ENCODE measurements at places on chromosomes 16 and 17.

GRCh38 chr17:964876-965275 is 14.7 kb downstream of the NXN start:
- DNase-seq: no peak

GRCh38 chr16:85261657-85262557 is 149.6 kb upstream of the CIBAR2 start:
- no peak for DNase-seq

- DNase-seq: no peak
These were observed 64.8 kb upstream of the DOC2B start for GRCh38 chr17:246226-246625.

- no peak for DNase-seq
These were observed 9.2 kb upstream of the CCNF start for GRCh38 chr16:2420035-2420434.

DNA sequence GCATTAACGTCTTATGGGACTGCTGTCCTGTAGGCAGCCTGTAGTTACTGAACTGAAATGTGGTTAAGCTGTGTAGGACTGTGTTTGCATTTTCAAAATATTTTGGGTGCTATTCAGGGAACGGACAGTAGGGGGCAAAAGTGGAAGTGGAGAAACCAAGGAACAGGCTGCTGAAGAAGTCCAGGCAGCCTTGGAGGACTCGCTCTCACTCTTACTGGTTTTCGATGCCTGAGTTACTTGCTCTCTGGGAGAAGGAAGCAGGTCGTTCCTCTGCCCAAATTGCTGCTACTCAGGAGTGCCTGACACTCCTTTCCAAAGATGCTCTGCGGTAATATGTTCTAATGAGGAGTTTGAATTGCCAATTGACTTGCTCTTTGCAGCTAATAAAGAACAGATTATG is 64.5 kb upstream of the RBFOX1 start:
- DNase-seq: no peak

DNA sequence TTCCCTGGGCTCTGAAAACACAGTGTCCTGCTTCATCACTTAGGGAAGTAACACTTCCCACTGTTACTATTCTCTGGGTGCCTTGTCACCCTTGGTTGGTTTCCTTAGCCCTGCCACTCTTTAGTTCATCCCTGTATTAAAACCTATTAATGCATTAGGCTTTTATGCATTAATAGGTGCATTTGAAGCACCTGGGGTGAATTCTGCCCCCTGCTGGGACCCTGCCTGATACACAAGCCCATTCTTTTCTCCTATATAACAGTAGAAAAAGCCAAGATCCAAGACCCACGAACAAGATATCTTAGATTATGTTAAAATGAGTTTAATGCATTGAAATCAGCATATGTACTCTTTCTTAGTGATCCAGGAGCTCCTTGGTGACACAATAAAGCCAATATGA is 235.7 kb downstream of the PMP22 start:
- no peak for DNase-seq

GRCh38 chr17:77285594-77286390 is 145.0 kb downstream of the SEC14L1 start:
- DNase-seq: peak; percentile 44

DNA sequence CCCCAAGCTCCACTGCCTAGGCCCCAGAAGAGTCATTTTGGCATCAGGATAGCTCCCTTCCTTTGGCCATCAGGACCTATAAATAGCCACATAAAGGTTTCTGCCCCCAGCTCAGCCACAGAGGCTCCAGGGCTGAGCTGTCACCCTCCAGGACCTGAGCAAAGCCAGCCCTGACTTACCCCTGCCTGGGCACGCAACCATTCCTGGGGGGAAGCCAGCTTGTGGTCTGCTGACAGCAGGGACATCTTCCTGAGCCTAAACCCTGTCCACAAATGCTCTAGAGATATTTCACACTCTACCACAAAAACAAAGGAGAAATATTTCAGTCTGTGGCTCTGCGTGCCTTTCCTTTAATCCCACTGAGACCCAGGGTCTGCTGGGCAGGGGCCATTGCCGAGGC is 123.7 kb upstream of the CCL2 start:
- no peak for DNase-seq

GRCh38 chr16:50809561-50809960 is 67.7 kb downstream of the CYLD start:
- no peak for DNase-seq

DNA sequence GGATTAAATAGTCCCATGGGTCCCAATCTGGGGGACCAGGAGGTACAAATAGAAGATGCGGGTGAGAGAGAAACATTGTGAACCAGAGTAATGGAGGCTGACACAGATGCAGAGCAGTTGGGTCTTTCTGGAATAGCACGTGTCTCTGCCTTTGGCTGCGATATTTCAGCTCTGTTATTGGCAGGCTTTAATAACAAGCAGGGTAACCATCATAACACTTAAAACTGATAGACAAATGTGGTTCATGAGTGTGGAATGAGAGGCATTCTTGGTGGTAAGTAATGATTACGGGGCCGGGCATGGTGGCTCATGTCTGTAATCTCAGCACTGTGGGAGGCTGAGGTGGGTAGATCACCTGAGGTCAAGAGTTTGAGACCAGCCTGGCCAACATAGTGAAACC is 110.3 kb downstream of the SNX29 start:
- DNase-seq: no peak

- no peak for DNase-seq
These were observed 85.1 kb upstream of the TBX2 start for GRCh38 chr17:61314368-61315078.

GRCh38 chr17:3887804-3888203 is 5.0 kb downstream of the CAMKK1 start:
- DNase-seq: no peak

DNA sequence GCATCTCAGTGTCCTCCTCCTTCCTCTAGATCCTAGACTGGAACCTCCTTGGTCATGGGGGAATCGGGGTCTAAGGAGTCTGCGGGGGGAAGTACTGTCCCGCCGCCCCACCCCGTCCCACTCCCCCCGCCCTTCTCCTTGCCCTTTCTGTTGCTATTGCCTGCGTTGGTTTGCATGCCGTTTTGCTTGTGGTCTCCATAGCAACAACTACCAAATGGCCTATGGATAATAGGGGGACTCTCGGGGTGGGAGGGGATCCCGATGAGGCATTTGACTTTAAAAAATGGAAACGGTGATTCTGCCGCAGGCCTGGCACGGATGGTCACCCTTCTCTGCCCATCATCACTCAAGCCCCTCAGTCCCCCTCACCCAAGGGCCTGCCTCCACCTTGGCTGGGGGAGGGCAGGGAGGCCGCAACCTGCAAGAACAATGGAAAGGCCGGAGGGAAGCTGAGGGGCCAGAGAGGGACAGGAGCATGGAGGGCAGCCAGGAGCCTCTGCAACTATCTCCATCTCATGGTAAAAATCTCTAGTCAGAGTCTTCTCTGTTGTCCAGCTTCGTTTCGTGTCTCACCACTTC is 231.4 kb upstream of the TNRC6C start:
- DNase-seq: no peak

- DNase-seq: no peak
These were observed 23.6 kb downstream of the DYNLRB2 start for GRCh38 chr16:80564394-80564793.

- no peak for DNase-seq
These were observed 38.3 kb downstream of the TBX4 start for GRCh38 chr17:61490540-61490975.

DNA sequence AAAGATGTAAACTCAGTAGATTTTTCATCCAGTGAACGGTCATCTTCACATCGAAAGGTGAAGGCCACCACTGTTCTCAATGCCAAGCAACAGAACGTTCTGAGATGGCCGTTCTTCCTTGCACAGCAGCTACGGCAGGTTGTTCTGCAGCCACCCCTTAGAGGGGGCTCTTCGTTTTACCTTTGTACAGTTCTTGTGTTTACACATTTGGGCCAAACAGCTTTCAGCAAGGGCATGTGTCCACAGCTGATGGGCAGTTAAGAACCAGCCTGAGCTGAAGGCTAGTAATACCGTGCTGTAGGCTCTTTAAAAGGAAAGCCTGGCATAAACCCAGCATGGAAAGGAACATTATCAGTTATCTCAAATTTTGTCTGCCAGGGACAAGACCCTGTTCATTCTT is 15.9 kb downstream of the PLD6 start:
- DNase-seq: no peak

DNA sequence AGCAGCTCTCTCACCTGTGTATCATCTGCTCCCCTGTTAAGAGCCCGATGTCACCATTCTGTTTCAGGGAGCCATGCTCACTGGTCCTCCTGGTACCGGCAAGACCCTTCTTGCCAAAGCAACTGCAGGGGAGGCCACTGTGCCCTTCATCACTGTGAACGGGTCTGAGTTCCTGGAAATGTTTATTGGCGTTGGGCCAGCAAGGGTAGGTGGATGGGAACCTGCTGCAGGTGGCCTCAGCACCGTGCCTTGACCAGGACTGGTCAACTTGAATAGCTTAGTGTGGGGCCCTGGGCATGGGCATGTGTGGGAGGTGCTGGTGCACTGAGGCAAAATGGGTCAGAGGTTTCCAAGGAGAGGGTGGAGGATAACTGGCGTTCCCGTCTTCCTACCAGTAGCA is 28.5 kb downstream of the DBNDD1 start:
- no peak for DNase-seq

GRCh38 chr17:83057397-83057761 is 22.0 kb upstream of the METRNL start:
- no peak for DNase-seq

DNA sequence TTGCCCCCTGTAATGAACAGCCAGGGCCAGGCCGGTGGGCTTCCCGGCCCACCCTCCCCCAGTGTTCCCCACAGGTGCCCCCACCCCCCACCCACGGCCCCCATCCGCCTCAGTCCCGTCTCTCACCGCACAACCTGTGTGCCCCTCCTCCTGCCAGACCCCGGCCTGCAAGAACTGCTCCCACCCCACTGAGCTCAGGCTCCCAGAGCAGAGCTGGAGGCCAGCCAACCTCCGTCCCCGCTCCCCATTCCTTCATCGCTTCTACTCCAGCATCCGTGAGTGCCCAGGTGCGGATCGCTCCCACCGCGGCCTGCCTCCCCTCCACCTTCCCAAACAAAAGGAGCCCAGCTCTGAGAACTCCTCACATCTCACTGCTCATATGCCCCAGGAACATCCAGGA is 4.2 kb downstream of the MVD start:
- DNase-seq: no peak

DNA sequence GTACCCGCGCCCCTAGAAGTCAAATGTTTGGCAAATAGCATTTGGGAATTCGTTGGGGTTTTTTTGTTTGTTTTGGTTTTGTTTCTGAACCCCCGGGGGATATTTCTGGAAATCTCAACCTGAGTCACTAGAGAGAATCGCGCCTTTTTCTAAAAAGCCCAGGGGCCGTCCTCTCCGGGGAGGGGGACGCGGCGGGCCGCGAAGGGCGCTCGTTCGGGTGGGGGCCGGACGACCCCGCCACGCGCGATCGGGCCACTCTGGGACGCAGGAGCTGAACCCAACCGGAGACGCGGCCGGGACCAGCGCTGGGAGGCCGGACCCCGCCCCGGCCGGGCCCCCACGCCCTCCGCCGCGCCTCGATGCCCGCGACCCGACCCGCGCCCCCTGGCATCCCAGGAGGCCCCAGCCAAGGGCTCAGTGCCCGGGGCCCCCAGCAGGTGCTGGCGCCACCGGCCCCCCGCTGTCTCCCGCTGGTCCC is 302 bp downstream of the LITAF start:
- DNase-seq: no peak

GRCh38 chr17:32852811-32853210 is 24.1 kb downstream of the MYO1D start:
- DNase-seq: no peak

GRCh38 chr17:16472539-16472938 is 19.5 kb downstream of the LRRC75A start:
- no peak for DNase-seq

DNA sequence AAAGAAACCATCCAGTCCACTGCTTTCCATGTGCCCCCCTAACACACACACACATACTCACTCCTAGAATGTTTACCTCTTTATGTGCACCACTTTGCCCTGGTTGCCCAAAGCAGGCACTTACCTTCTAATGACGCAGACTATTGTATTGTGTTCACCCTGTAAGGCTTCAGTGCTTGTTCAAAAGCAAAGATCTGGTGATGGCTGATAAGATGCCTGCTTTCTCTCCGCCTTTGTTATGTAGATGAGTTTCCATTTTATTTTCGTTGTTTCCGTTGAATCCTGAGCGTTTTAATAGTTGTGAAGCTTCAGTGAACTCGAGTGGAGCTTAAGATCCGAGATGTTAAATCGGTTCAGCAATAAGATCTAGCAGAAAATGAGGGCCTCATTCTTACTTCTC is 452.7 kb downstream of the TMEM114 start:
- no peak for DNase-seq

DNA sequence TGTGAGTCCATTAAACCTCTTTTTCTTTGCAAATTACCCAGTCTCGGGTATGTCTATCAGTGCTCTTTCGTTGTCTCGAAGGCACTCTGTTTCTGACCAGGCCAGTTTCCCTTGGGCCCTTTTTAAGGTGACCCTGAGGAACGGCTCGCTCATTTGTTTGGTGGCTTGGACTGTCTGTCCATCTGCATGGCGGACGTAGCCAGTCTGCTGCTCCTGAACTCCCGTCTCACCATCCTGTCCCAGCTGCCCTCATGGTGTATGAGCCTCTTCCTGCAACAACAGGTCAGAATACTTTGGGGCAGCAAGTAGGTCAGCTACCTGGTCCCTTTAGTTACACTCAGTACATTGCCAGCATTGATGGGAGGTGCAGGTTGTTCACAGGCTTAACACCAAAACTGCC is 19.0 kb downstream of the DRC7 start:
- DNase-seq: no peak

DNA sequence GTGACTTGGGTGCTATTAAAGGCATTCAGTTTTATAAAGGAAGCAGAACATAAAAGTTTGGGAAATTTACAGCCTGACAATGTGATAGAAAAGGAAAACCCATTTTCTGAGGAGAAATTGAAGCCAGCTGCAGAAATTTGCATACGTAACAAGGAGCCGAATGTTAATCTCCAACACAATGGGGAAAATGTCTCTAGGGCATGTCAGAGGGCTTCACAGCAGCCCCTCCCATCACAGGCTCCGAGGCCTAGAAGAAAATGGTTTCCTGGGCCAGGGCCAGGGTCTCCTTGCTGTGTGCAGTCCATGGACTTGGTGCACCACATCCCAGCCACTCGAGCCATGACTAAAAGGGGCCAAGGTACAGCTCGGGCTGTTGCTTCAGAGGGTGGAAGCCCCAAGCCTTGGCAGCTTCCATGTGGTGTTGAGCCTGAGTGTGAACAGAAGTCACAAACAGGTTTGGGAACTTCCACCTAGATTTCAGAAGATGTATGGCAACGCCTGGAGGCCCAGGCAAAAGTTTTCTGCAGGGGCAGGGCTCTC is 23.9 kb upstream of the TOM1L1 start:
- DNase-seq: no peak

GRCh38 chr16:25012525-25012991 is 2.6 kb downstream of the ARHGAP17 start:
- DNase-seq: no peak

DNA sequence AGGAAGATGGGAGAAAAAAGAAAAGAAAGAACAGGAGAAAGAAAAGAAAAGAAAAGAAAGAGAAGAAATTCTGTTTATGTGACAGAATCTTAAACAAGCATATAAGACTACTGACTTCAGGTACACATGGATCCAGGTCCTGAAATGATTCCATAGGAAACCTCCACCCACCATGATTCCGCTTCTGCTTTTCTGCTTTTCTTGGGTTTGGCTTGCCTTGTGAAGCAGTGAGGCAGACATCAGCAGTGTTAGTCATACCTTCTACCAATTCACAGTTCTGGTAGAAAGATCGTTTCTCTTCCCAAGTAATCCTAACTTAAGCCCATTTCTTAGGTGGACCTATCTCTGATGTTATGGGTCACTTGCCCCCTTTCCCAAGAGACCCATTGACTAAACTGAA is 660.1 kb upstream of the RBFOX1 start:
- DNase-seq: no peak

GRCh38 chr17:59848778-59849177 is 44.0 kb downstream of the TUBD1 start:
- no peak for DNase-seq
